ENCODE measurements at places on chromosomes 5 and 9. TPM values are rescaled to one million over a fixed set of nuclear protein-coding genes. Genes with fewer than 3 reads are reported as not detected.

- H3K36me3 ChIP-seq, result no peaks in the 10 kb centered on the region
- no peak overlapping the region for H3K4me3 ChIP-seq
- H3K4me1 ChIP-seq, result peaks cover 14% of the 10 kb centered on the region
- no peak for DNase-seq
- H3K27ac ChIP-seq, result no peak overlapping the region
Observed at GRCh38 chr9:137492464-137493363, 33.6 kb upstream of the NSMF start.

Gene GLRA1
- not detected for total RNA-seq

GRCh38 chr9:137273611-137274320 lies 3.8 kb upstream of the TOR4A start:
- DNase-seq, result no peak
- H3K27ac ChIP-seq, result no peak overlapping the region
- H3K4me3 ChIP-seq, result no peak overlapping the region
- peaks cover 20% of the 10 kb centered on the region for H3K4me1 ChIP-seq
- H3K36me3 ChIP-seq, result peaks cover 7% of the 10 kb centered on the region

GRCh38 chr5:62560786-62561185 lies 17.8 kb upstream of the LRRC70 start:
- peaks cover 30% of the 10 kb centered on the region for H3K36me3 ChIP-seq
- no peaks in the 10 kb centered on the region for H3K4me1 ChIP-seq
- H3K4me3 ChIP-seq, result no peak overlapping the region
- H3K27ac ChIP-seq, result no peak overlapping the region

Gene CARD6
- total RNA-seq, result 4.6 TPM

DNA sequence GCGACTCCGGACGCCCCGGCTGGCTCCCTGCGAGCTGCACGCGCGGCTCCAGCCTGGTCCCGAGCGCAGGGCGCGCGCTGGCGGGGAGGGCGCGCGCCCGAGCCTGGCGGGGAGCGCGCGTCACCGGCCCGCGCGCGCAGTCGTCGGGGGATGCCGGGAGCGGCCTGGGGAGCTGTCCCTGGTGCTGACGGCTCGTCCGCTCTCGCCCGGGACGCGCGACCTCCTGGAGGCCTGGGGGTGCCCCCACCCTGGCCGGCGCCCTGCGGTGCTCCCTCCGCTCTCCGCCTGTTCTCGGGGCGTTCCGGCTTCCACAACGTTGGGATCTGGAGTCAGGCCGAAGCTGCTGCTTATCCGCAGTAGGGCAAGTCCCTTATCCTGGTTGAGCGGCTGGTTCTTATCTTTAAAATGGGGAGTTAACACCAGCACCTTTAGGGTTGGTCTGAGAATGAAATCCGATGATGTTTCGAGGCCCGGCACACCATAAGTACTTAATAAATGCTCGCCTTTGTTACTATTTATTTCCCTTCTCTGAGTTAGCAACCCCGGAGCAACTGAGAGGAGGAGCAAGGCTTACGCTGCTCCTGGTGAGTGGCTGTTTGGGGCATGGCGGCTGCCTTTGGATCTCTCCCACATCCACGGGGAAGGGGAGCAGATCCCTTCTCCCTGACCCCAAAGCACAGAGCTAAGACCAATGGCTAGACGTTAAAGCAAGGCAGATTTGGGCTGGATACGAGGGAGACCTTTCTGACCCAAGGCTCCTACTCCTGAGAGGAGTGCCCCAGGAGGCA lies at the start of gene FAM163B:
Gene FAM163B (minus strand): TSS at position 79 of the 788 bp plus-strand sequence. CDS start 29,166 bp downstream, outside the sequence.
- H3K27ac ChIP-seq, result no peak within 1 kb of the TSS
- DNase-seq, result no peak
- peaks cover 5% of the 10 kb centered on the region for H3K4me1 ChIP-seq
- H3K27me3 ChIP-seq, result peaks cover 53% of the 10 kb centered on the region

DNA sequence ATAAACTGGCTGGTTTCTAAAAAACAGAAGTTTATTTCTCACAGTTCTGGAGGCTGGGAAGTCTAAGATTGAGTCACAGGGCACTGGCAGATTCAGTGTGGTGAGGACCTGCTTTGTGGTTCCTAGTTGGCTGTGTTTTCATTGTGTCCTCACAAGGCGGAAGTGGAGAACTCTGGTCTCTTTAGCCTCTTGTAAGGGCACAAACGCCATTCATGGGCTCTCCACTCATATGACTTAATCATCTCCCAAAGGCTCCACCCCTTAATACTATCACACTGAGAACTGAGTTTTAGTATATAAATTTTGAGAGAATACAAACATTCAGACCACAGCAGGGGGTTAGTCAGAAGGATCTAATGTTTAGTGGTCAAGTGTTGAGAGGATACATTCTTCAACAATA lies 208.2 kb downstream of the SEC61B start:
- no peak overlapping the region for H3K4me3 ChIP-seq
- H3K36me3 ChIP-seq, result peaks cover 2% of the 10 kb centered on the region
- no peak for DNase-seq

GRCh38 chr5:169268019-169268418 lies 32.9 kb downstream of the SLIT3 start:
- no peak overlapping the region for H3K27ac ChIP-seq
- DNase-seq, result no peak
- H3K36me3 ChIP-seq, result no peaks in the 10 kb centered on the region
- H3K4me3 ChIP-seq, result no peak overlapping the region
- no peaks in the 10 kb centered on the region for H3K4me1 ChIP-seq
- H3K27me3 ChIP-seq, result no peaks in the 10 kb centered on the region

Gene PDE8B
- total RNA-seq, result not detected

Gene GFPT2
- total RNA-seq, result 0.37 TPM

Gene CDK7
- total RNA-seq, result 27.5 TPM
